ENCODE measurements at places on chromosomes 6 and 20.

GRCh38 chr6:71481801-71482200 is 193.2 kb downstream of the OGFRL1 start:
- no peak for DNase-seq

DNA sequence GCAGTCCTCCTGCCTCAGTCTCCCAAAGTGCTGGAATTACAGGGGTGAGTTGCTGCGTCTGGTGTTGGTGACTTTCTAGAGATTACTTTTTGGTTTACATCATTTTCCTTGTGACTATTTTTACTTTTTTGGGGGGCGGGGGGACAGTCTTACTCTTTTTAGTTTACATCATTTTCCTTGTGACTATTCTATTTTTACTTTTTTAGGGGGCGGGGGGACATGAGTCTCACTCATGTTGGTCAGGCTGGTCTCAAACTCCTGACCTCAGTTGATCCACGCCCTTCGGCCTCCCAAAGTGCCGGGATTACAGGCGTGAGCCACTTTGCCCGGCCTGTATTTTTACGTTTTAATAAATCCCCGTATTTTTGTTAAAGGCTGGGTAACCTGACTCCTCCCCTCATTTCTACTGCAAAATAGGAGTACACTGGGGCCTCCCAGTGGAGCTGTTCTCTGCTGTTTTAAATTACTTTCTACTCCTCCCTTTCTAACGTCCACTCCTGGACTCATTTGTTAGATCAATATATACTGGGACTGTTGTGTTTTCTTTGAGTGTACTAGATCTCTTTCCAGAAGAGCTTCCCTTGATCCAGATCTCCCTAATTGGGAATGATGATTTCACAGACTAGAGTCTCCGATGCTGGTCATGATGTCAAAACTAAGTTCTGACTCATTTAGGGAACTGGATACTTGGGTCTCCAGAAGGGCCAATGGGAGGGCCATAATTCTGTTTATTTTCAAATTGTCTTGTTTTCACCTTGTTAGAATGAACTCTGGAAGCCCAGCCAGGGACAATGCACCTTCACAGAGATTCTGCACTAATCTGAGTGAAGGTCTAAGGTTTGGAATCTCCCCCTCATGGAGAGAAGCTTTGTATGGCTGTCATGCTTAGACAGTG is 9.2 kb downstream of the HSPA1B start:
- no peak for DNase-seq

GRCh38 chr6:7979831-7980230 is 69.2 kb upstream of the TXNDC5 start:
- DNase-seq = no peak

GRCh38 chr20:4833074-4833728 is 111.5 kb downstream of the PRND start:
- DNase-seq = no peak

DNA sequence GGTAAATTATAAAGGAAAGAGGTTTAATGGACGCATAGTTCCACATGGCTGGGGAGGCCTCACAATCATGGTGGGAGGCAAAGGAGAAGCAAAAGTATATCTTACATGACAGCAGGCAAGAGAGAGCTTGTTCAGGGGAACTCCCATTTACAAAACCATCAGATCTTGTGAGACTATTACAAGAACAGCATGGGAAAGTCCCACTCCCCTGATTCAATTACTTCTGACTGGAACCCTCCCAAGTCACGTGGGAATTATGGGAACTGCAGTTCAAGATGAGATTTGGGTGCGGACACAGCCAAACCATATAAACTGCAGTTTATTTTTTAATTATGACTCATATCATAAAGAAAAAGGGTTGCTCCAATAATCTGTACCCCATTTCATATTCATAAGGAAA is 22.3 kb upstream of the HLA-DQA2 start:
- DNase-seq = no peak

DNA sequence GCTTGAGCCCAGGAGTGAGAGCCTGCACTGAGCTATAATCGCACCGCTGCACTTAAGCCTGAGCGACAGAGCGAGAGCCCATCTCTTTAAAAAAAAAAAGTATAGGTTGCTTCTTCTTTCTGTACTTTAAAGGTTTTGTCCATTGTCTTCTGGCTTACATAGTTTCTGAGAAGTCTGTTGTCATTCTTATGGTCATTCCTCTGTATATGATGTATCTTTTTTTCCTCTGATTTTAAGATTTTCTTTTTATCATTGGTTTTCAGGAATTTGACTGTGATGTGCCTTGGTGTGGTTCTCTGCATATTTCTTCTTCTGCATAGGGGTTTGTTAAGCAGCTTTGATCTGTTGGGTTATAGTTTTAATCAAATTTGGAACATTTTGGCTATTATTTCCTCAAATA is 29.1 kb downstream of the QRSL1 start:
- peak; percentile 1 for DNase-seq

GRCh38 chr6:138129190-138129589 is 22.0 kb upstream of the PERP start:
- DNase-seq = no peak

GRCh38 chr20:59723108-59723500 is 118.8 kb downstream of the PHACTR3 start:
- DNase-seq = no peak

- DNase-seq = no peak
These were observed 153.0 kb downstream of the PTPRK start for GRCh38 chr6:128367437-128367836.

GRCh38 chr6:108840919-108841318 is 7.3 kb upstream of the ARMC2 start:
- no peak for DNase-seq

GRCh38 chr6:73076211-73076954 is 148.9 kb downstream of the KHDC1L start:
- DNase-seq = peak; percentile 72

GRCh38 chr20:37541326-37541725 is 13.7 kb upstream of the BLCAP start:
- no peak for DNase-seq

- peak; percentile 81 for DNase-seq
These were observed 84.8 kb upstream of the PLEKHG1 start for GRCh38 chr6:150514806-150515380.

- DNase-seq = no peak
These were observed 113.1 kb downstream of the C6orf58 start for GRCh38 chr6:127690092-127690491.

DNA sequence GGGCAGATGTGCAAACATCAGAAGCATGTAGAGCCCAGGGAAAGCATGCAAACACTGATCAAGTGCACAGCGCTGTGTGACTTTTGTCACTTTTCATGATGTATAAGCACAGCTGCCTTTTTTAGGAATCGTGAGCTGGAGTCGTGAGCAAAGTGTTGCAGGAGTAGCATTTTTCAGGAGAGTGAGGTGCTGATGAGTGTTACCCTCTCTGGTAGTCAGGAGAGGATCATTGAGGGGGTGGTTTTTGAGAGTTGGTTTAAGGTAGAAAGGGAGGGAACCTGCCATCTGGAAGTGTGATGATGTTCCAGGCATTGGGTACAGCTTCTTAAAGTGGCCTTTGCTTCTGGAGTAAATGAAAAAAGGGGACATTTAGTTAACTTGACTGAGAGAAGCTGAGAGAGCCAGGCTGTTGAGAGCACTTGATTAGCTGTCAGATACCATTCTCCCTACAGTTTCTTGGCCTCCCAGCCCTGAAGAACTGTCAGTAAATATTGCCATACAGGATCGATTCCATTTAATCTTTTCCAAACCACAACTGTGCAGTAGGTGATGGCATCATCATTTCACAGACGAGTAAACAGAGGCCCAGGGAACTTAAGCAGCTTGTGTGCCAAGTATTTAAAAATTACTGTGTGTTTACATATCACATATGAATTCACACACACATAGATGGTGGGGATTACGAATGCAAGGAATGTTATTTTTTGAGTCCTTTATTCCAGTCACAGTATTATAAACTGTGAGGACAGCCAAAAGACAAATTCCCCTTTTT is 28.9 kb downstream of the TPD52L1 start:
- DNase-seq = peak; percentile 50

DNA sequence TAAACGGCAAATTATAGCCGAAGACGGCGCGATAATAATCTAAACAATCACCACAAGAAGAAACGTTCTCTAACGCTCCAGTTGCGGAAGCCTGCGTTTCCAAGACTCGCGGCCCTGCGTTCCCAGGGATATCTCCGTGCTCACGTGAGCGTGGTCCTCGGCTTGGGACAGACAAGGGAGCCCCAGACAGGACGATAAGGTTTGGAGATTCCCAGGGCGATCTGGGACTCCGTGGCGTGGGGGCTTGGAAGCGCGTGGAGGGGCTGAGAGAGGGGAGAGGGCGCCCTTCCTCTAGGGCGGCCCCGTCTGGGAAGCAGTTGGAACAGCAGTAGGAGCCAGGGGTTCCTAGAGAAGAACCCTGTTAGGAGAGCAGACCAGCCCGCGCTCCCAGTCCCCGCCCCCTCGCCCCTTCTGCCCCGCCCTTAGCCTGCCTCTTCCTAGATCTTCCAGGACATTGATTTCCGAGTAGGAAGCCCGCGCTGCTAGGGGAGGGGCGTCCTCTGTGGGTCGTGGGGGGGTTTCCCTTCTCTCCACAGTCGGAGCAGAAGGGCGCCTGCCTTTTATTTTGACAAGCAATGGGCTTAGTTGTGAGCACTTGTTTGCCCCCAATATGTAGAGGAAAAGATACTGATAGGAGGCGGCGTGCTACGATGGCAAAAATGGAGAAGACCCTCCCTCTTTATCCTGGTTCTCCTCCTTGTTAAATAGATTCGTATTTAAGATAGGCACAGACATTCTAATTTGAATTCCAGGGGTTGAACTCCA is 10.6 kb downstream of the NRN1 start:
- DNase-seq = peak; percentile 78

GRCh38 chr6:149864578-149865535 is 698 bp upstream of the LRP11 start:
- peak; percentile 88 for DNase-seq

DNA sequence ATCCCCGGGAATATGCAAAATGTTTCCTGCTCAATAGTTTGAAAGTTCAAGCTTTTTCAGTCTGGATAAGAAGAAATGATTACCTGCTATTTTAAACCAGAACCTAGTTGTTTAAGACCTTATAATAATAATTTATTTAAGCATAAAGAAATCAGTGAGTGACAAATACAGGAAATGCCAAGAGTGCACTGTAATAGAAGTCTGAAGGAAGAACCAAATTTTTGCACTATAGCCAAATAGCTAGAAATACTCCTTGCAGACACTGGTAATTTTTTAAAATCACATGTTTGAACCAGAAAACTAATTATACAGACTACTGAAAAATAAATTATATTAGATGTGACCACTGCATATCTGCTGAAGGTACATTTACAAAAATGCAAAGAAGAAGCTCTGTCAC is 93.2 kb downstream of the MMS22L start:
- no peak for DNase-seq

GRCh38 chr6:148239801-148240460 is 102.7 kb upstream of the SASH1 start:
- no peak for DNase-seq

GRCh38 chr6:62390401-62390800 is 104.4 kb upstream of the KHDRBS2 start:
- no peak for DNase-seq

- DNase-seq = peak; percentile 69
These were observed 372.6 kb downstream of the UTRN start for GRCh38 chr6:144657691-144658090.

Measured in NCI-H1417 (cell line).